ENCODE measurements at places on chromosomes 1 and 21.

DNA sequence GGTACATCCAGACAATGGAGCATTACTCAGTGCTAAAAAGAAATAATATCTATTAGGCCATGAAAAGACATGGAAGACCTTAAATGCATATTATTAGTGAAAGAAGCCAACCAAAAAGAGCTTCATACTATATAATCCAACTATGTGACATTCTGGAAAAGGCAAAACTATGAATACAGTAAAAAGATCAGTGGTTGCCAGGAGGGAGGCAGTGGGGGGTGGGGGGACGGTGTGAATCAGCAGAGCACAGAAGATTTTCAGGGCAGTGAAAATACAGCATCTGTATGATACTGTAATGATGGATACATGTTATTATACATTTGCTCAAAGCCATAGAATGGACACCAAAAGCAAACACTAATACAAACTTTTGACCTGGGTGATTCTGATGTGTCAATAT lies 339.4 kb upstream of the SNX7 start:
- DNase-seq = no peak

DNA sequence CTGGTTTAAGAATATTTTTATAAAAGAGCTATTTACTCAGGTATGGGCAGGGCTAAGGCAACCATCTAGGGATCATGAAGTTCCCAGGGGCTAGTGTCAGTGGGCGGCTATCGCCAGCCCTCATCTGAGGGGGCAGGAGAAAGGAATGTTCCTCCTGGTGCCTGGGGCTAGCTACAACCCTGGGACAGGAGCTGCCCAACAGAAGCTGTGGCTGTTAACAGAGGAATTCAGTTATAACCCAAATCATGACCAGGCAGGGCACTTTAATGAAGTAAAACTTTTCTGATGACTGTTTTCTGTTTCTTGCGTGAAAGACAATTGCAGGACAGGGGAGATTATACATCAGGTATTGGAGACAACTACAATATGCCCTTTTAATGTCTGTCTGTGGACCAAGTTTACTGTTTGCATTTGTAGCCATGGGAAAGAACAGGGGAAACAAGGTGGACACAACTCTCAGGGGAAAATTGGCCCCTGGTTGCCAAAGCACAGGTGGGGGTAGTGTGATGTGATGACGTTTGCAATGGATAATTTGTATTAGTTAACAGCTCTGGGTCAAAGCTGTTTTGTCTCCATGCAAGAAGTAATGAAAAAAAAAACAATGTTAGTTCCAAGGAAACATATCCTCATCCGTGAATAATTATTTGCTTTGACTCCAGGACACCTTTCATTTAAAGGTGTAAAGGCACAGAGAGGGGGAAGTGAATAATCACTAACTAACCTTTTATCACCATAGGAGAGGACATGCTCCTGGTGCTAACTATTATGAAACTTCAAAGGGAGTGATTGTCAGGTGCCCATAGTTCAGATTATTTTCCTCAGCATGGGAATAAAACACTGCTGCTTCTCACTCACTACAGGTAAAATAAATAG lies 105.2 kb downstream of the TSEN15 start:
- DNase-seq = no peak

DNA sequence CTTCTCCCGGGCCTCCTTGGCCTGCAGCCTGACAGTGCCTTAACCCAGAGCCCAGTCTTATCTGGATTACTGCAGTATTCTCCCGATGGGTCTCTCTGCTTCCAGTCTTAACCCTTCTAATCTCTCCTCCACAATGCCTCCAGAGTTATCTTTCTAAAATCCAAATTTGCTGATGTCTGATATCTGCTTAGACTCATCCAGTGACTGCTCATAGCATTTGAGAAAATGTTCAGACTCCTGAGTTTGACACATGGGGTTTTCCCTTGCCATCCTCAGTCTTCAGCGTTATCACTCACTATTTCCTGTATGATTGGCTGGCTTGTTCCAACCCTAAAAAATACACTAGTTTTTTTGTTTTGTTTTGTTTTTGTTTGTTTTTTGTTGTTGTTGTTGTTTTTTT lies 102.0 kb downstream of the FMN2 start:
- no peak for DNase-seq

GRCh38 chr1:29029667-29030066 lies 94.0 kb downstream of the TMEM200B start:
- no peak for DNase-seq

DNA sequence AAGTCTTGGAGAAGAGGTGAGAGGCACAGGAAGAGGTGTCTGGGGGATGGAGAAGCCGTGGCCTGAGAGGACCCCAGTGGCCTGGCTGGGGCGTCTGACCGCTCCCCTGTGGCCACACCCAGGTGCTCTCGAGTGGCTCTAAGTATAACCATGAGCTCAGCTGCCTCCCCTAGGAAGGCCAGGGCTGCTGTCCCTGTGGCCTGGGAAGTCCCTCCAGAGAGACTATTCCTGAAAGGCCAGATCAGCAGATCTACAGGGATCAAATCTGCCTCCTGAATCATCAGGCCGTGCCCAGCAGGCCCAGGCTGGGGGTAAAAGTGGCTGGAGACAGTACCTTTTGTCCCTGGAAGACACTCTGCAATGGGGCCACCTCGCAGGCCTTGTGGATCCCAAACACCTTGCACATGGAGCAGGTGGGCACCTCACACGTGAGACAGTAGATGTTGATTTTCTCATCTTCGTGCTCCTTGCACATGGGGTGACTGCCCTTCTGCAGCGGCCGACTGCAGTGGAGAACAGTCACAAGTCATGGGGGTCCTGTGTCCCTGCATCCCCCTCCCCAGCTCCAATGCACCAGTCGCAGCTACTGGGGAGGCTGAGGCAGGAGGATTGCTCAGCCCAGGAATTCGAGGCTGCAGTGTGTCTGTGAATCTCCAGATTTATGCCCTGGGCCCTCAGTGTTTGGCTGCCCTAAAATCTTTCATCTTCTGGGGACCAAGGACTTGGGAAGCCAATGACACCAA lies 6.4 kb downstream of the TRIM63 start:
- DNase-seq = no peak

DNA sequence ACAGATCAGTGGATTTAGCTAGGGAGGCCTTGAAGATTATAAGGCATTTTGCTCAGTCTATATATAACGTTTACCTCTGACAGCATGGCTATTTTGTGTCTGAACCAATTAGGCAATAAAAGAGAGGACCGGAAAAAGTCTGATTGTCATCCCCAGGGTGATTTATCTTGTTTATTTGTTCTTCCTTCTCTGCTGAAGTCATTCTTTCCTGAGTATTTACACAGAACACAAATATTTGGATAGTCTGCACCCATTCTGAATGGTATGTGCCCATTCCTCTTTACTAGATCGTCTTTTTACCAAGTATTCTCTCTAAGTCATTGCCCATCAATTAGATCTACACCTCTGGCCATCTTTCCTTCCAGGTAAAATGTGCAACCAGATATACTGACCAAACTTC lies 1602.9 kb downstream of the KCNT2 start:
- DNase-seq = no peak

- no peak for DNase-seq
These were observed 12.8 kb downstream of the THEMIS2 start for GRCh38 chr1:27885114-27885528.

- DNase-seq = no peak
These were observed 2.0 kb downstream of the TRIM17 start for GRCh38 chr1:228414511-228415211.

GRCh38 chr21:38401191-38401926 lies 96.9 kb downstream of the ERG start:
- DNase-seq = no peak

- DNase-seq = no peak
These were observed 13.4 kb upstream of the OBSCN start for GRCh38 chr1:228194436-228194835.

GRCh38 chr1:239212811-239213220 lies 173.6 kb upstream of the CHRM3 start:
- DNase-seq = no peak

GRCh38 chr1:95004013-95004412 lies 68.7 kb downstream of the ALG14 start:
- no peak for DNase-seq

DNA sequence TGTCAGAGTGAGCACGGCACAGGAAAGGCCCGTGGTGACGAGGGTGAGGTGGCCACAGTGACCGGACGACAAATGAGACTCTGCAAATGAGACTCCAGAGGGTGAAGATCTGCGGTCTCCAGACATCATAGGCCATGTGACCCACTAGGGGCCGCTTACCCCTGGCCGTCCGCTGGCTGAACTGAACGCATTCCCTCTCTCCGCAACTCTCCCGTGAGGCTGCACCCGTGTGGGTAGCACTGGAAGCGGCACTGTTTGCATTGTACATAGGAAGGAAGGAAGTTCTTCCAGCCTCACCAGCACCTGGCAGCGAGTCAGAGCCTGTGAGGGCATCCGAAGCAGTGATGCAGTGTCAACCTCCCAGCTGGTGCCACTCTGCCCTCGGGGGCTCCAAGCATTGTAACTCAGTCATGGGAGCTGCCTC lies 23.6 kb upstream of the SPSB1 start:
- DNase-seq = no peak

- DNase-seq = no peak
These were observed 124.1 kb downstream of the OMA1 start for GRCh38 chr1:58422436-58422835.

GRCh38 chr1:213457186-213457585 lies 406.1 kb downstream of the RPS6KC1 start:
- no peak for DNase-seq

GRCh38 chr1:43074244-43074643 lies 97.8 kb downstream of the EBNA1BP2 start:
- no peak for DNase-seq

DNA sequence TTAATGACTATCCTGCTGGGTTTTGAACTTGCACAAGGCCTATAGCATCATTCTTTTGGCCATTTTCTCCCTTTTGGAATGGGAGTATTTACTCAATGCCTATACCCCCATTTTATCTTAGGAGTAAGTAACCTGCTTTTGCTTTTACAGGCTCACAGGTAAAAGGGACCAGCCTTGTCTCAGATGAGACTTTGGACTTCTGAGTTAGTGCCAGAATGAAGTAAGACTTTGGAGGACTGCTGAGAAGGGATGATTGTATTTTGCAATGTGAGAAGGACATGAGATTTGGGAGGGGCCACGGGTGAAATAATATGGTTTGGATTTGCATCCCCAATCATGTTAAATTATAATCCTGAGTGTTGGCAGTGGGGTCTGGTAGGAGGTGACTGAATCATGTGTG lies 212.7 kb downstream of the FAF1 start:
- DNase-seq = no peak

DNA sequence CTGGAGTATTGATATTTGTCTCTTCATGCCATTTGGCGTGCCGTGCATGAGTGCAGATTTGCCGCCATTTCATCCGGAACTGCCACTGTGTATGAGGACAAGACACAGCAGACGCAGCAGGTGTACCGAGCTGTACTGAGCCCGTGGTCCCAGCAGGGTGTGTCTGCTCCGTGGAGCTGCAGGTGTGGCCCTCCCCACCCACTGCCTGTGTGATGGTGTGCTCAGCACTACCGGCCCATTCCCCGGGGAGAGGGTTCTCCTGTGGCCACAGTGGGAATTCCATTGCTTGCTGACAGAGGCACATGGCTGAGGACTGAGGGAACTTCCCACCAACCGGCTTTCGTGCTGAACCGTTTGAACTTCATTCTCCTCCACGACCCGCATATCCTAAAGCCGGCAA lies 34.3 kb upstream of the COL6A1 start:
- no peak for DNase-seq

DNA sequence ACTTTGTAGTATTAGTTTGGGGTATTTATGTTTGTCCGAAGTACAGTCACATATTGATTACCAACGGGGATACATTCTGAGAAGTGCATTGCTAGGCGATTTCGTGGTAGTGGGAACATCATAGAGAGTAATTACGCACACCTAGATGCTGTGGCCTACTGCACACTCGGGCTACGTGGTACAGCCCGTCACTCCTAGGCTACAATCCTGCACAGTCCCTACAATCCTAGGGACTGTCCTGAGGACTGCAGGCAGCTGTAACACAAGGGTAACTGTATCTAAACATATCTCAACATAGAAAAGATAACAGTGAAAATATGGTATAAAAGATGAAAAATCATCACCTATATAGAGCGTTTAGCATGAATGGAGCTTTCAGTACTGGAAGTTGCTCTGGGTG lies 18.6 kb downstream of the EXOC8 start:
- no peak for DNase-seq

DNA sequence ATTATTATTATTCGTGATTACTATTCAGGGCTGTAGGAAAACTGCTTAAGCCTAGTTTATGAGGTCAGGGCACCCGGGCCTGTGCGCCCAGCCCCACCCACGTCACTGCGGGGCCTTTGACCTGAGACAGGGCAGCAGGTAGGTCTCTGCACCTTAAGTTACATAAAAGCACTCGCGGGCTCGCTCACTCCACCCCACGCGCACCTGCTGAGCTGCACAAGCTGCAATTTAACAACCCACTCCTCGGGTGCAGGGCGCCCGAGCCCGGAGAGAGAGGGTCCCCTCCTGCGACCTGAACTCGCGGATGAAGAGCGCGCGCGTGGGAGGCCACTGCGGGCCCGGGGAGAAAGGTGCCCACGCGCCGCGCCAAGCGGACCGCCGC lies 477 bp downstream of the ICMT start:
- no peak for DNase-seq

DNA sequence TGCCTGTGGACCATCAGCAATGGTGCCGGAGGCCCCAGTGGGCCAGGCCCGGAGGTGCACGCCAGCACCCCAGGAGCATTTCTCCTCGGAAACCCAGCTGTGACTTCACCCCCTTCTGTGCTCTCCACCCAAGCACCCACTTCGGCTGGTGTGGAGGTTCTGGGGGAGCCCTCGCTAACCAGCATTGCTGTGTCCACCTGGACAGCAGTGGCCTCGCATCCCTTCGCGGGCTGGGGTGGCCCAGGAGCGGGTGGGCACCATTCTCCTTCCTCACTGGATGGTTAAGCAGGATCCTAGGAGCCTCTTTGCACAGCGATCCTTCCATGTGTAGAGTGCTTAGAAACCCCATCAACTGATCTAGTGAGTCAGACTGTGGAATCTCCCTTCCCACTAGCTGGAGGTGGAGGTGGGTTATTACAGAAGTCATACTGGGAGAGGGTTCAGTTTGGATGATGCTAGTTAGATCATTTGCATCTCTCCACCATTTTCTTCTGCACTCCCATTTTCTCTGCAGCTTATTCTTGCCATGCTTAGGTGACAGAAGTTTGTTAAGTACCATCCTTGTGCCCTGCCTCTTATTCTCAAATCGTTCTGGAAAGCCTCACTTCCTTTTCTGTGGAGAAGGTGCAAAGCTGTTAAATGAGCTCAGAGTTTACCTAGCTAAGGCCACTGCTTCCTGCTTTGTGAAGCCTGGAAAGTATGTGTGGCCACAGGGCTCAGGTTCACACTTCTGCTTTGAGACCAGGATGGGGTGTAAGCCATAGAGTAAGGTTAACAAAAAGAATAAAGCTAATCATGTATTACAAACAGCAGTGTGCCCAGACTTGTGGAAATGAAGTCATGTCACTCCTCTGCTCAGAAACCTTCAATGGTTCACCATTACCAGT lies 32.3 kb downstream of the TBX19 start:
- no peak for DNase-seq

GRCh38 chr1:237411621-237412020 lies 369.6 kb downstream of the RYR2 start:
- DNase-seq = no peak

DNA sequence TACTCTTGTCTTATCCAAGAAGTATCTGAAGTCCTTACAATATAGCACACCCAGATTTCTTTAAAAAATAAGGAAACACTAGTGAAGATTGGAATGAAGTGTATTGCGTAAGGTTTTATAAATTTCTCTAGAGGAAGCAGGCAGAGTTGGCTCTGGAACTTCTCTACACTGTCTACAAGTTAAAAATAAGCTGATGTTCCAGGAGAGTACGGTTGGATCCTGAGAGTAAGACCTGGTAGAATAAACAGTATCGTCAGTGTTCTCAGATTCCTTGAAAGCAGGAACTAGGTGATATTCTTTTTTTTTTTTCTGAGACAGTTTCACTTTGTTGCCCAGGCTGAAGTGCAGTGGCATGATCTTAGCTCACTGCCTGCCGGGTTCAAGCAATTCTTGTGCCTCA lies 107.9 kb downstream of the USP25 start:
- DNase-seq = no peak
